Fibroblast of mammary gland (primary cell): ENCODE measurements at places on chromosomes 2 and 18.

DNA sequence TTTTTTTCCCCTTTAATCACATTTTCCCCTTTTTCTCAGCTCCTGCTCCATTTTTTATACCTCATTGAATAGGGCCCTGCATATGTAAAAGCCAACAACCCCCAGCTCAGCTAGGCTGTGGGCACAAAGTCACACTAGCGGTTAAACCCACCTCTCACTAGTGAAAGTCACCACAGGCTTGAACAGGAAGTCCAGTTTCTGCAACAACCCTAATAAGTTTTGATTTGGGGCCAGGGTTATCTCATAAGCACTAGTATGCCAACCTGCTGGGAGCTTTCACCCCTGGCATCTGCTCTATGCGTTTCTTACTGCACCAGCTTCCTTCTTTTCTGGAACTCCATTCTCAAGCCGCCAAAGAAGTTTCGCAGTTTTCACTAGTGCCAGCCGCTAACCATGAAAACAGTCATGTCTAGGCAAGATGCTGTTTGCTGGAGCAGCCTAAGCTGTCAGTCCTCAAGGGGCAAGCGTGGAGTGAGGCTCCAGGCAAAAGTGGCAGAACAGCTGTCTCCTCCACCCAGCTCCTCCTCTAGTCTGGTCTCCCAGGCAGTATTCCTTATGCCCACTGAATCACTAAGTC lies 197.0 kb upstream of the MEIS1 start:
- no peak for DNase-seq

- DNase-seq, result peak; percentile 51
These were observed 110.7 kb downstream of the MDH1 start for GRCh38 chr2:63699549-63699839.

DNA sequence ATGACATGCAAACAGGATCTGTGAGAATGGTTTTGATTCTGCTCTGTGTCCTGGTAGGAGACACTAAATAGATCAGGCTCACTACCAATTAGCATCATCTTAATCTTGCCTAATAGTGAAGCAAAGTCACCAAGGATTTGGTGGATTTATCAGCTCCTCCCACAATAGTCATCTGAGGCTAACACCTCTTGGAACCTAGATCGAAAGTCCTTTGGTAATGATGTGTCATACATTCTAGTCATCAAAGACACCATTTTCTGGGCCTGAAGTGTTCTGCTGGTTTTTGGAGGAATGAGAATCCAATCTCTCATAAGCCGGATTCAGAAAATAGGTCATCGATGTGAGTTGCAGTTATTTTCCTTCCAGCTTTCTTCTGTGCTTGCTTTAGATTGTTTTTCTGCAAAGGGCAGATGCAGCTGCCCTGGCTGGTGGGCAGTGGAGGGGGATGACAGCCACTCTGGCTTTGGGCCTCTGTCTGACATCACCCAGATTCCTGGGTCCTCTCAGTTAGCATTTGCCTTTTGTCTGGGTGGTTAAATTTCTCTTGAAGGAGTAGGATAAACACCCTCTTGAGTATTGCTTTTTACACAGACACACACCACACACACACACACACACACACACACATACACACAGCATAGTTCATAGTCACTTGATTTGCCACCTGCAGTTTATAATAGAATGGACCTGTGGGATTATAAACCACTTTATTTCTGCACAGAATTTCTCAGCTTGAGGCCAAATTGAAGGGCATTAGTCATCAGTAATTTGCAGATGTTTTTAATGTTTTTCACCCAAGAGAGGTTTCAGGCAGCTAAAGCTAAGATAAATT lies at the start of gene MYO3B:
MYO3B (plus strand) TSS at position 198 of the 832 bp plus-strand sequence; CDS start at position 339, 141 bp downstream.
- peak; percentile 80 for DNase-seq

- no peak for DNase-seq
These were observed 144.9 kb downstream of the DDX1 start for GRCh38 chr2:15736396-15737180.

DNA sequence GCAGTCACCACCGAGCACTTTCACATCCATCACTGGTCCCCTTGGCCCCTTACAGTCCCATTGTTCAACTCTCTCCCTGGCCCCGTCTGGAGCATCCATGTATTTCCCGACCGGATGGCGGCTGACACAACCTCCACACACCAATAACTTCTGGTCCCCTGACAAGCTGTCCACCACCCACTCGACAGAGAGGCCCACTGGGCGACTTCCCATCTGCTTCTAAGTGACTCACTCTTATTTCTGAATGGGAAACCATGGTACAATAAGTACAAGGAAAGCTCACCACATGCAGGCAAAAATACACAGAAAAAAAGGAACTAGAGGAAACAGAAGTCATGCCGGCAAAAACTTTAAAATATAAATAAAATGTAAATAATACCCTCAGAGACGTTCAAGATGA lies 82.9 kb upstream of the RAB12 start:
- peak; percentile 27 for DNase-seq

- DNase-seq, result no peak
These were observed 46.7 kb downstream of the GPC1 start for GRCh38 chr2:240482141-240482540.

DNA sequence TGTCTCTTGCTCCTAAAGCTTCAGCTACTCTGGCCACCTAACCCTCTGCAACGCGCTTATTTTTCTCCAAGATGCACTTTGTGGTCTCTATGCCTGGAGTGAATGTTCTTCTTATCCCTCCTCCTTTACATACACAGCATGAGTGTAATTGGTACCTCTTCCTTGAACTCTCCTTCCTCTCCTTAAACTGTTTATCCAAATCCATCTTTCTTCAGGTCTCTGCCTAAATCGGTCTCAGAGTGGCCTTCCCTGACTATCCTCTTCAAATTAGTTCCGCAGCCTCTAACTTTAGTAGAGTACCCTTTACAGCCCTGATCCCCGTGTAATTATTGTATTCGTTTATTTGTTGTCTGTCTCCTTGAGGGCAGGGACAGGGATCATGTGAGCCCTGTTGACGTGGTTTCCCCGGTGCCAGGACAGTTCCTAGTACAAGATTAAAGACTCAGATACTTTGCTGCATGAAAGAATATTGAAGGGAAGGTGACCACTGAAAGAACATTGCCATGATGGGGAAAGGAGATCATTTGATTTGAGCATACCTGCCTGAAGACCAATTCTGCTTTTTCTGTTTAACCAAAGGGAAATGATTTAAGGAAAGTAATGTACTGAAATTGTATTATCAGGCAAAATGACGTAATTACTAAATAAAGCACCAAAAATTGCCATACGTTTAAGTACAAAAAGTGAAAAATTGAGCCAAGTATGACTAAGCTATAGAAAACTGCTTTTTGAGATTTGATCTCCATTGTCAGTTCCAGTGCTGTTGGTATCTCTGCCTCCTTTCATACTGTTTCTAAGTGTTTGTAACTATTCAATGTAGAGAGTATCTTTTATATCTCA lies 1.2 kb downstream of the CNOT9 start:
- DNase-seq, result peak; percentile 72

- DNase-seq, result peak; percentile 89
These were observed 29.0 kb upstream of the CFAP36 start for GRCh38 chr2:55490554-55490953.

- DNase-seq, result no peak
These were observed 17.9 kb downstream of the ITGAV start for GRCh38 chr2:186607660-186608324.

DNA sequence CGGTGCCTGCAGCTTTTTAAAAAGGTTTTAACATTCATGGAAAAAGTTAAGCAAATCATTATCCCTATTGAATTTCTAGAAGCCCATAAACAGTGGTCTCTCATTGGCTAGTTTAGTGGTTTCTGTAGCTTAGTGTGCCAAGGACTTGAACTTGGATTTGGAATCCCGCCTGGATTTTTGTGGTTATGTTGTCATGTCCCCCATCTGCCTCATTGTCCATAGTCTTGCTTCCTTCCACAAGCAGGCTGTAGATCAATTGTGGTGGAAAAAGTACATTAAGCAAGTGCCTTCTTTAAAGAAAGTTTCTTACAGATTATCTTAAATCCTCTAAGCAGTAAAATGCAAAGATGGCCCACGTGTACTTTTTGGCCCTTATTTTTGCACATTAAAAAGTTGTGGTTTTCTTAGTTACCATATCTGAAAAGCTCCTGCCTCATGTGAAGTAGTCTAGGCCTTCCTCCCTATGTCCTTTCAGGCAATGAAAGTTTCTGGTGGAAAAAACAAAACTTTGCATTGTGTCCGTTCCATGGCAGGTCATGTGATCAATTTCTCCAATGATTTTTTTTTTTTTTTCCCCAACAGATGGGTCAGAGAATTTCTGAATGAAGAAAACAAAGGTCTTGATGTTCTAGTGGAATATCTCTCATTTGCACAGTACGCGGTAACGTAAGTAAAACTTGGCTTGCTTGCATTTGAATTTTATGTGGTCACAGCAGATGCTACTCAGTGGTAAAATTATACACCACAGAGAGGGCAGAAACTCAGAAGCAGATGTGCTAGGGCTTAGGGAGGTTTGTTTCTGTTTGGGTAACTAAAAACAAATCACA lies 158.9 kb downstream of the PRPF40A start:
- DNase-seq, result peak; percentile 97

GRCh38 chr2:139160836-139161235 lies 380.6 kb upstream of the NXPH2 start:
- DNase-seq, result peak; percentile 57

GRCh38 chr18:13482618-13482945 lies 243.8 kb downstream of the FAM210A start:
- DNase-seq, result no peak

GRCh38 chr2:219041252-219041651 lies at the start of gene CFAP65:
TSS of gene CFAP65 (minus strand) at chr2:219041516. CDS start at chr2:219039048, 2,468 bp downstream.
- peak; percentile 56 for DNase-seq

DNA sequence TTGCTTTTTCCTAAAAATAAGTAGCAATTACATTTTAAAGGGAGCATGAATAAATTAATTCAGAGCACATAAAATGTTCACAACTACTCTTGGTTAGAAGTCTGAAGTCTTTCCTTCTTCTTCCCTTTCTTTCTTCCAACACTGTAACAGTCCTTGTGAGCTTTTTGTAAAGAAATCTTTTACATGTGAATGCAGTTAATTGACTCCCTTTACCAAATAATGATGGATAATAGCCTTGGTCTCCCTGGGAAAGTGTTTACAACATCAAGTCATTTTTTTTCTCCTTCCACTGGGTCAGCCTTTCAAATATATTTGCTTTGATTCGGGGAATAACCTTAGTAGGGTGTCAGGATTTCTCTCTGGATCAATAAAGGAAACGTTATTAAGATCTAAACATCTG lies 39.1 kb downstream of the CALCRL start:
- no peak for DNase-seq

DNA sequence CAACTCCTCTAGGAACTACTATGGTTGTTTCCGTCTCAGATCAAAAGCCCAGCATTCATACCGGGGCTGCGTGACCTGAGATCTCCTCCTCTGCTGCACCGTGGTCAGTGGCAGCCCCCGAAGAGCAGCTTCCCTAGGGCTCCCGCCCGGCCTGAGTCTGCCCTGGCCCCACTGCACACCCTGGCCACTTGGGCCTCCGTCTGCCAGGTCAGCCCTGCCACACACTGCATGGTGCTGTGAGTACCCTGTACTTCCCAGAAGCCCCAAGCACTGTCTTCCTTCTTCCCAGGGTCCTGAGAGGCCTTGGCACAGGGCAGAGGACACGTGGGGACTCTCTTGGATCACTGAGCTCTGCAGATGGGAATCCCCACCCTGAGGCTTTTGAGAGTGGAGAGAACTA lies 81.5 kb upstream of the GPC1 start:
- no peak for DNase-seq

GRCh38 chr2:95298486-95299111 lies 1.5 kb downstream of the KCNIP3 start:
- no peak for DNase-seq

GRCh38 chr2:128178650-128179460 lies 87.9 kb downstream of the UGGT1 start:
- DNase-seq, result peak; percentile 80

- DNase-seq, result no peak
These were observed 11.3 kb upstream of the YPEL5 start for GRCh38 chr2:30135541-30135940.

- no peak for DNase-seq
These were observed 70.6 kb upstream of the ITGB6 start for GRCh38 chr2:160270571-160271113.
